ENCODE measurements at places on chromosomes 5 and 9. TPM values are rescaled to one million over a fixed set of nuclear protein-coding genes. Genes with fewer than 3 reads are reported as not detected.

The CD72 gene
- 1.6 TPM for total RNA-seq

GRCh38 chr9:115296831-115297565 is 179.0 kb upstream of the TNC start:
- DNase-seq, result no peak
- no peak overlapping the region for H3K27ac ChIP-seq
- H3K4me3 ChIP-seq, result no peak overlapping the region
- no peaks in the 10 kb centered on the region for H3K4me1 ChIP-seq
- no peaks in the 10 kb centered on the region for H3K36me3 ChIP-seq
- no peaks in the 10 kb centered on the region for H3K27me3 ChIP-seq

DNA sequence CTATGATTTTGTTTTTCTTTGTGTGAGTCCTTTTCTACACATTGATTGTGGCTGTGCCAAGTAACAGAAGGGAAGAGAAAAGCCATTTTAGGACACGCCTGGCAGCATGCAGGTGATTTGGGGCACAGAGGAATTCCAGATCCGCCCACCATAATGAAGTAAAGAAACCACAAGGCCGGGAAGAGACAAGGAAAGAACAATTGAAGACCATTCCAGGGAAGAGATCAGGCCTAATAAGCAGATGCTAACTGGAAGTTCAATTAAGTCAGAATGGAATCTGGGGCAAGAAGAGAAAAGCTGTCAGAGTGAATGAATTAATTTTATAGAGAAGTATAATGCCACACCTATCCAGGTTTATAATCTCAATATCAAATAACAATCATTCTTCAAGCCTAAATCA is 110.2 kb upstream of the ISL1 start:
- no peaks in the 10 kb centered on the region for H3K4me1 ChIP-seq
- no peaks in the 10 kb centered on the region for H3K27me3 ChIP-seq
- no peak overlapping the region for H3K4me3 ChIP-seq
- H3K27ac ChIP-seq, result no peak overlapping the region
- H3K36me3 ChIP-seq, result no peaks in the 10 kb centered on the region

GRCh38 chr9:20353524-20353923 is 268.8 kb downstream of the MLLT3 start:
- no peaks in the 10 kb centered on the region for H3K4me1 ChIP-seq
- H3K27ac ChIP-seq, result no peak overlapping the region
- H3K27me3 ChIP-seq, result peaks cover 5% of the 10 kb centered on the region
- H3K4me3 ChIP-seq, result no peak overlapping the region
- no peaks in the 10 kb centered on the region for H3K36me3 ChIP-seq

- no peak overlapping the region for H3K27ac ChIP-seq
- no peak overlapping the region for H3K4me3 ChIP-seq
- H3K4me1 ChIP-seq, result no peaks in the 10 kb centered on the region
Observed at GRCh38 chr5:19175776-19176570, 812.0 kb downstream of the CDH18 start.

GRCh38 chr5:14006823-14007520 is 62.5 kb upstream of the DNAH5 start:
- no peak overlapping the region for H3K4me3 ChIP-seq
- H3K27me3 ChIP-seq, result no peaks in the 10 kb centered on the region
- H3K36me3 ChIP-seq, result no peaks in the 10 kb centered on the region
- no peak overlapping the region for H3K27ac ChIP-seq
- peaks cover 10% of the 10 kb centered on the region for H3K4me1 ChIP-seq
- DNase-seq, result no peak

DNA sequence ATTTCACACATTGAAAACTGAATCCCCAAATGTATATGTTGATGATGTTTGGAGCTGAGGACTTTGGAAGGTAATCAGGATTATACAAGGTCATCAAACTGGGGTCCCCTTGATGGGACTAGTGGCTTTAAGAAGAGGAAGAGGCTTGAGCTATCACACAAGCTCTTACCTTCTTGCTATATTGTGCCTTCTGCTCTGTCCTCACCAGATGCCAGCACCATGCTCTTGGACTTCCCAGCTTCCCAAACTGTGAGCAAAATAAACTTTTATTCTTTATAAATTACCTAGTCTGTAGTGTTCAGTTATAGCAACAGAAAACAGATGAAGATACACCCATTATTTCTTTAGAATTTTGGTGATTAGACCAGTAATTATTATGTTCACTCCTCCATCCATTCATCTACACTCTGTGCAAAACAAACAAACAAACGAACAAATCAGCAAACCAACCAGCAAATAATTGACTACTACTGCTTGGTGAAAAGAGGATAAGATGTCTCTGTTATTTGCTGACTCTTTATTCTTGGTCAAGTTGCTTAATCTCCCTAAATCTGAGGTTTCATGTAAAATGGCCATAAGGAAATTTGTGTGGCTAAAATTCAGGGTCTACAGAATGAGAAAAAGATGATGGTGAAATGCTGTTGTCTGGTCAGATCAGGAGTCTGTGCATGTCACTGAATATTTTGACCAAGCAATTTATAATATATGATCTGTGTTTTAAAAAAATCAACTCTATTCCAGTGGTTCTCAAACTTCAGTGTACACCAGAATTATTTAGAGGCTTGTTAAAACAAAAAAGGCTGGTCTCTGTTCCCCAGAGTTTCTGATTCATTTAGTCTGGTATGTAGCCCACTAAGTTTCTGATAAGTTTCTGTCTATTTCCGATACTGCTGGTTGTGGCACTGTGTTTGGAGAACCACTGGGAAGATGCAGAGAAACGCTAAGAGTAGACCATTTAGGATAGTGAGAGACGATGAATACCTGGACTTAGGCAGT is 854.1 kb downstream of the MAT2B start:
- no peaks in the 10 kb centered on the region for H3K36me3 ChIP-seq
- H3K27ac ChIP-seq, result no peak overlapping the region
- H3K4me1 ChIP-seq, result no peaks in the 10 kb centered on the region
- DNase-seq, result no peak

DNA sequence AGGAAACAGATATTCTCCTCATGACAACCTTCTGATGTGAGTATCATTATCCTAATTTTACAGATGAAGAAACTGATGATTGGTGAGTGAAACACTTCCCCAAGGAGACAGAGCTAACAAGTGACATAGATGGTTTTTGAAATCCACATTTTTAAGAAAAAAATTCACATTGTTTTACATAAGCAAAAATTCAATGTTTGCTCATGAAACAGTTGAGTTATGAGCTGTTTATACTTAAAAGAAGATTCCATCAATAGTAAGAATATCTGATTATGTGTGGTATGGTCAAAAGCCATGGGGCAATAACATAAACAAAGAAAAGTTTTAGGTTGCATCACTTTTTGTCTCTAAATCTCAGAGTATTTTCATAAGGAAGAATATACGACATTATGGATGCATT is 167.9 kb upstream of the PAPPA start:
- H3K27me3 ChIP-seq, result no peaks in the 10 kb centered on the region
- no peak for DNase-seq
- H3K4me3 ChIP-seq, result no peak overlapping the region
- H3K36me3 ChIP-seq, result no peaks in the 10 kb centered on the region
- no peaks in the 10 kb centered on the region for H3K4me1 ChIP-seq

- H3K36me3 ChIP-seq, result no peaks in the 10 kb centered on the region
- no peak overlapping the region for H3K27ac ChIP-seq
- DNase-seq, result no peak
- no peaks in the 10 kb centered on the region for H3K4me1 ChIP-seq
- no peak overlapping the region for H3K4me3 ChIP-seq
- H3K27me3 ChIP-seq, result no peaks in the 10 kb centered on the region
Observed at GRCh38 chr5:98319299-98320011, 454.0 kb upstream of the RGMB start.

GRCh38 chr9:80157561-80157983 is 585.8 kb downstream of the TLE4 start:
- no peak for DNase-seq
- no peak overlapping the region for H3K4me3 ChIP-seq
- no peaks in the 10 kb centered on the region for H3K27me3 ChIP-seq
- no peaks in the 10 kb centered on the region for H3K36me3 ChIP-seq
- H3K4me1 ChIP-seq, result no peaks in the 10 kb centered on the region
